ENCODE measurements at places on chromosomes 3 and 15.
A peak's percentile ranks its signal among the peaks of the same experiment; 100 is the strongest.

GRCh38 chr15:99998661-99999101 lies 265.4 kb upstream of the LYSMD4 start:
- peak; percentile 51 for DNase-seq

DNA sequence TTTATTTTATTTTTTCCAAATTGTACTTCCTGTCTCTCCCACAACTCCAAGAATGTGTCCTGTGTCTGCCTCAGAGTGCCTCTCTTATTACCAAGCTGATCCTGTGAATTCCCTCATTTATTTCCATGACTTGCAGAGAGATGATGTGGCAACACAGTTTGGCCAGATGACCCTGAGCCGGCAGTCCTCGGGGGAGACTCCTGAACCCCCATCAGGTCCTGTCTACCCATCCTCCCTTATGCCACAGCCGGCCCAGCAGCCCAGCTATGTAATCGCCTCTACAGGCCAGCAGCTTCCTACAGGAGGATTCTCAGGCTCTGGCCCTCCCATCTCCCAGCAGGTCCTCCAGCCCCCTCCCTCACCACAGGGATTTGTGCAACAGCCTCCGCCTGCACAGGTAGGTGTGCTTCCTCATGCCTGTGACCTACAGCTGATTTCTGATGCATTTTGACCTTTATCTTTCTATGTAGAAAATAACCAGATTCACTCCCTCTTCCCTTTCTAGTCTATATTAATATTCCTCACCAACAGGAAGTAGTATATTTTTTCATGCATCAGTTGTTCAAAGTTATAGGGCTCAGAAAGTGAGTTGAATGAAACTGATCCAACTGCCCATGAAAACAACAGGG lies 100.0 kb downstream of the ARPP21 start:
- DNase-seq, result no peak

DNA sequence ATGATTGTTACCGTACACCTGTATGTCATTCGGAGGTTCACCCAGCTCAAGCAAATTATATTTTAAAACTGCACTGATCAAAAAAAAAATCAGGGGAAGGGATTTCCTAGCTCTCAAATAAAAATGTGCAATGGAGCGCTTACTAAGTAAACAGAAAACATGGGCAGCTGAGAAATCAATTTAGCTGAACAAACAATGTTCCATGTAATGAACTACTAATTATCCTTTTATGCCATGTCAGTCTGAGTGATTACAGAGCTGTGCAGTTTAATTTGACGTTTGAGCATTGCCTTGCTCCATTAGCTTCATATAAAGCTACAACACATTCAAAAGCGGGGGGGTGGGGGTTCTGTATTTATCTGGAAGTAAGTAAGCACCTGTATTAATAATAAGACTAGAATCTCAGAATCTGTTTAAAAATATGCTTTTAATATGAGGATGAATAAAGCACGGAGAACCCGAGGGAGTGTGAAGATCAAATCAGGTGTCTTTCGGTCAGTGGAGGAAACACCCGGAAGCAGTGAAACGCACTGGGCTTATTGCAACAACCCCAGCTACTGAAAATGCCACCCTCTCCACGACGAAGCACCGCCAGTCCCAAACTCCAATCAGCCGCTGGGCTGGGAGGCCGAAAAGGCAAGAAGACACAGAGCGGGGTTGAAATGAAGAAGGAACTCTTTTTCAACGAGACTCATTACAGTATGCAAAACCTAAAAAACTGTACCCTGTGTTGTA lies 196.5 kb upstream of the ATP11B start:
- no peak for DNase-seq

DNA sequence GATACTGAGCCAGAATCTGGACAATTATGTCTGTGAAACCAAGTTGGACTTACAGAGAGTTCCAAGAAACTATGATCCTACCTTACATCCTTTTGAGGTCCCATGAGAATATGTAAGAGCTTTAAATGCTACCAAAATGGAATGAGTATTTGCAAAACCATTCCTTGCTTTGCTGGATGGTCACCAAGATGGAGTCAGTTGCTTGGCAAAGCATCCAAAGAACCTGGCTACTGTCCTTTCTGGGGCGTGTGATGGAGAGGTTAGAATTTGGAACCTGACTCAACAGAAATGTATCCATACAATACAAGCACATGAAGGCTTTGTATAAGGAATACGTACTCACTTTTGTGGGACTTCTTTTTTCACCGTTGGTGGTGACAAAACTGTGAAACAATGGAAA lies 36.2 kb downstream of the AP4E1 start:
- no peak for DNase-seq

DNA sequence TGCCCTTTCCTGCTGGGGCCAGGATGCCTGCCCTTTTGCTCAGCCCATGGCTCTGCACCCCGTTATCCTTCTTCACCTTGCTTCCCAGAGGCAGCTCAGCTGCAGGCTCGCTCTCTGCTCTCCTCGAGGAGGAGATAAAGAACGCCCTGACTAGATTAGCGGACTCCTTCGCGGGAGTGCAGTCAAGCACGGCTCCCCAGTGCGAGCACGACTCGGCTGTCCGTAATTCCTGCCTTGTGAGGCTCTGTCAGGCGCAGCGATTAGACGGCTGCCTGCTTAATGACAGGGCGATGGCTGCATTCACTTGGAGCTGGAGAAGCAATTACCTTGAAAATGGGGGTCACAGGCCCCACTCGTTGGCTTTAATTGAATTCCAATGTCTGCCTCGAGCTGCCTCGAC lies 25.9 kb downstream of the TLE3 start:
- no peak for DNase-seq

DNA sequence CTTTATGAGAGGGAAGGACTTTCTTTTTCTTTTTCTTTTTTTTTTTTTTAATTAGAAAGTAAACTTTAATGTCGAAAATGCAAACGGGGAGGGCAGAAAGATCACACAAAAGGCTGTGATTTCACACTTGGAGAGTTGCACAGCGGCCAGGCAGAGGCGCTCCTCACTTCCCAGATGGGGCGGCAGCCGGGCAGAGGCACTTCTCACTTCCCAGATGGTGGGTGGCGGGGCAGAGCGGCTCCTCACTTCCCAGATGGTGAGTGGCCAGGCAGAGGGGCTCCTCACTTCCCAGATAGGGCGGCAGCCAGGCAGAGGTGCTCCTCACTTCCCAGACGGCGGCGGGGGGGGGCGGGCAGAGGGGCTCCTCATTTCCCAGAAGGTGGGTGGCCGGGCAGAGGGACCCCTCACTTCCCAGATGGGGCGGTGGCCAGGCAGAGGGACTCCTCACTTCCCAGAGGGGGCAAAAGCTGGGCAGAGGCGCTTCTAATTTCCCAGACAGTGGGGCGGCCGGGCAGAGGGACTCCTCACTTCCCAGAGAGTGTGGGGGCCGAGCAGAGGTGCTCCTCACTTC lies 88.6 kb downstream of the ATP2B2 start:
- no peak for DNase-seq

DNA sequence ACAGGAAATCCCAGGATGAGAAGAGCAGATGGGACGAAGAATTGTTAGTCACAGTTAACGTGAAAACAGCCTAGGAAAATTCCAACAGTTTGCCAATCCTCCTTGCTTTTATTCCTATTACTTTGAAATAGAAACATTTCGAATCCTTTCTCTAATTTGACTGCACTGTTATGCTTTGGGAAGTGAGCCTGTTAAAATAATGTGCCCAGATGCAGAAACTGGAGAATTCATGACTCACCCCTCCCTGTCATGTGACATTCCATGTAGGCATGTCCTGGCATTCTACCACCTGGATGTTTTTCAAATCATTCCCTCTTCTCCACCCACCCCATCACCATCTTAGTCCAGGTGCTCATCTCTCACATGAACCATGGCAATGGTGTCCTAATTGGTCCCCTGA lies 107.3 kb downstream of the MINAR1 start:
- no peak for DNase-seq

Measured in breast epithelium (tissue), 4 donors.